GM13976 (cell line): ENCODE measurements at places on chromosomes 16 and 17.

- no peak for DNase-seq
These were observed 180.5 kb downstream of the MYO1D start for GRCh38 chr17:32696426-32696825.

DNA sequence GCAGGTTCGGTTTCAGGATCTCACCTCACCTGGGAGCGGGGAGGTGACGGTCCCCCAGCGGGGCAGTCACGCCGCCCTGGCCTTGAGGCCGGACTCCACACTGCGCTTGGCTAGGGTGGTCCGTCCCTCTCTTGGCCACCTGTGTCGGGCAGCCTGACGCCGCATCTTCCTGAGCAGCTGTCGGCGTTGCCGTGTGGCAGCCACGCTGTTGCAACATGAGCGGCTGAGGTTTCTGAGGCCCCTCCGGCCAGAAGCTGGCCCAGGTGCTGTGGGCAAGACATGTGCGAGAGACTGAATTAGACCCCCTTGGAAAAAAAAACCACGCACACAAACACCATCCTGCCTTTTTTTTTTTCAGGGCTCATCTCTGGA lies 49.2 kb downstream of the IRF8 start:
- DNase-seq: peak; percentile 64

DNA sequence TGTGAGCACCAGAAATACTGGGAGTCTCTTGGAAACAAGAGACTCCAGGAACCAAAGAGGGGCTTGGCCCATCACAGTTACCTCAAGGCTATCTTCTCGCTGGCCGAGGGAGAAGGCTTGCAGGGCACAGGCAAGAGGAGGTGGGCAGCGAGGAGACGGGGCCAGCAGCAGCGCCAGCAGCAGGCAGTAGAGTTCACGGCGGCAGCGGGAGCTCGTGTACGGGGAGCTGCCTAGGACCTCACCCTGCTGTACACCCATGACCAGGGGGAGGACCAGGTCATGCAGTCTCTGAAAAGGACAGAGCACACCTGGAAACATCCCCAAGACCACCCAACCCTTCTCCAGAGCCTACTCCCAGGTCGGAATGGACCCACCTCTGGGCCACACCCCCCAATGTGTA lies 30.8 kb downstream of the PELP1 start:
- no peak for DNase-seq

DNA sequence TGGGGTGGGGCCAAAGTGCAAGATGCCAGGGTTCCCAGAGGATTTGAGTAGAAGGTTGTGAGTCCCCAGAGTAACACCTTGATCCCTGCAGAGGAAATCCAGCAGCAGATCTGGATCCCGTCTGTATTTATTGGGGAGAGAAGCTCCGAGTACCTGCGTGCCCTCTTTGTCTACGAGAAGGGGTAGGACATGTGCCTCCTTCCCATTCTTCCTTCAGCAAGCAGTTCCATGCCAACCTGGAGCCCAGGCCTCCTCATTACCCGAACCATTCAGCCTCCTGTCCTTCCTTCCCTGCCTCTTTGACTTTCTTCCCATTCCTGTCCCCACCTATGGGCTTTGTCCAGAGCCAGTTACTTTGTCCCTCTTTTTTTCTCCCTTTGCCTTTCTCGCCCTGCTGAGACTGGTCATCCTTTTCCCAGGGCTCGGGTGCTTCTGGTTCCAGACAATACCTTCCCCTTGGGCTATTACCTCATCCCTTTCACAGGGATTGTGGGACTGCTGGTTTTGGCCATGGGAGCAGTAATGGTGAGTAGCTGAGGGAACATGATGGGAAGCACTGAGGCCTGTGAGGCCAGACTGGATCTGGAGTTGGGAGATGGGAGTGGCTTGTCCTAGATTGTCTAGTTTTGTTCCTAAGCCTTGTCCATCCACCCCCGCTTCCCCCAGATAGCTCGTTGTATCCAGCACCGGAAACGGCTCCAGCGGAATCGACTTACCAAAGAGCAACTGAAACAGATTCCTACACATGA lies 2.9 kb downstream of the RNF167 start:
- DNase-seq: no peak

- peak; percentile 33 for DNase-seq
These were observed 25.8 kb upstream of the TNFSF12 start for GRCh38 chr17:7523033-7523432.

- no peak for DNase-seq
These were observed 3.2 kb downstream of the CD7 start for GRCh38 chr17:82314012-82314726.

- DNase-seq: no peak
These were observed 2.0 kb downstream of the DDX5 start for GRCh38 chr17:64503821-64504768.

DNA sequence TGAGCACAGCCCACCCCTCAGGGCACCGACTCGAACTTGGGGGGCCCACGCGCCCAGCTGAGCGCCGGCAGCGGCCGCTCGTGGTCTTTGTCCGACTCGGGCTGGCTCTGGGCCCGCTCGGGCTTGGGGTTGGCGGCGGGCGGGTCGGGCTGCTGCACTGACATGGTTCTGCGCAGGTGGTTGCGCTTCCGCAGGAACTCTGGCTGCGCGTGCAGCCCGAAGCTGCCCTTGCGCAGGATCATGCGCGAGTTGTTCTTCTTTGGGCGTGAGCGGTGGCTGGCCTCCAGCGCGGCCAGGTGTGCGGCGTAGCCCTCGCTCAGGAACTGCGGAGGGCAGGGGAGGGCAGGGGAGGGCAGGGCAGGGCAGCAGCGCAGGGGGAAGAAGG lies 11.1 kb downstream of the PIMREG start:
- peak; percentile 70 for DNase-seq

DNA sequence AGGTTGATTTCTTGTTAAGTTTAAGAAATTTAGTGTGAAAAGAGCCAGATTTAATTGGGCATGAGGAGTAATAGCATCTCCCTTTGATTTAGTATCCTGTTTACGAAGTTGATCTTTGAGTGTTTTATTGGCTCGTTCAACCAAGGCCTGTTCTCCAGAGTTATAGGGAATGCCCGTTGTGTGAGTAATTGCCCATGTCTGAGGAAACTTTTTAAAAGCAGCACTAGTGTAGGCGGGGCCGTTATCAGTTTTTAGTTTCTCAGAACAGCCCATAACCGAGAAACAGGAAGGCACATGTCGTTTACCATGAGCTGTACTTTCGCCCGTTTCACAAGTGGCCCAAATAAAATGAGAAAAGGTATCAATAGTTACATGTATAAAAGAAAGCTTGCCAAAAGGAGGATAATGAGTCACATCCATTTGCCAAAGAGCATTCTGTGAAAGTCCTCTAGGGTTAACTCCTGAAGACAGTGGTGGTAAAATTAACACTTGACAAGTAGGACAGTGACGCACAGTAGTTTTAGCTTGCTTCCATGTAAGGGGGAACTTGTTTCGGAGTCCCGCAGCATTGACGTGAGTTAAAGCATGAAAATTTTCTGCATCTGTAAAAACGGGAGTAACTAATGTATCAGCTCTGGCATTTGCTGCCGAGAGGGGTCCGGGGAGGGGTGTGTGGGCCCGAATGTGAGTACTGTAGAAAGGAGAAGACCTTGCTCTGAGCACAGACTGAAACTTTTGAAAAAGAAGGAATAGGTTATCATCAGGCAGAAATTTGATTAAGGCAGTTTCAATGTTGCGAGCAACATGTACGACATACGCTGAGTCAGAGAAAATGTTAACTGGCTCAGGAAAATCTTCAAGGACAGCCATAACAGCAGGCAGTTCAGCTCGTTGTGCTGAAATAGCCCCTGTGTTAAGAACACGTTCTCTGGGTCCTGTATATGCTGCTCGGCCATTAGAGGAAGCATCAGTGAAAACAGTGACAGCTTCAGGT lies 18.5 kb upstream of the KCTD5 start:
- DNase-seq: no peak

DNA sequence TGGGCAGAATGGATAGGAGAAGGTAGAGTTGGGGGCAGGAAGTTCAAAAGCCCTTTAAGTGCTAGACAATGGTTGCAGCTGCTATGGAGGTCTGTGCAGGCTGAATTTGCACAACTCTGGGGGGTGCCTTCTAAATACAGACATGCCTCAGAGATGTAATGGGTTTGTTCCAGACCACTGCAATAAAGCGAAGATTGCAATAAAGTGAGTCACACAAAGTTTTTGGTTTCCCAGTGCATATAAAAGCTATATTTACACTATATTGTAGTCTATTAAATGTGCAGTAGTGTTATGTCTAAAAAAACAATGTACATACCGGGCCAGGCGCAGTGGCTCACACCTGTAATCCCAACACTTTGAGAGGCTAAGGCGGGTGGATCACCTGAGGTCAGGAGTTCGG lies 60.5 kb upstream of the MYOCD start:
- DNase-seq: no peak

DNA sequence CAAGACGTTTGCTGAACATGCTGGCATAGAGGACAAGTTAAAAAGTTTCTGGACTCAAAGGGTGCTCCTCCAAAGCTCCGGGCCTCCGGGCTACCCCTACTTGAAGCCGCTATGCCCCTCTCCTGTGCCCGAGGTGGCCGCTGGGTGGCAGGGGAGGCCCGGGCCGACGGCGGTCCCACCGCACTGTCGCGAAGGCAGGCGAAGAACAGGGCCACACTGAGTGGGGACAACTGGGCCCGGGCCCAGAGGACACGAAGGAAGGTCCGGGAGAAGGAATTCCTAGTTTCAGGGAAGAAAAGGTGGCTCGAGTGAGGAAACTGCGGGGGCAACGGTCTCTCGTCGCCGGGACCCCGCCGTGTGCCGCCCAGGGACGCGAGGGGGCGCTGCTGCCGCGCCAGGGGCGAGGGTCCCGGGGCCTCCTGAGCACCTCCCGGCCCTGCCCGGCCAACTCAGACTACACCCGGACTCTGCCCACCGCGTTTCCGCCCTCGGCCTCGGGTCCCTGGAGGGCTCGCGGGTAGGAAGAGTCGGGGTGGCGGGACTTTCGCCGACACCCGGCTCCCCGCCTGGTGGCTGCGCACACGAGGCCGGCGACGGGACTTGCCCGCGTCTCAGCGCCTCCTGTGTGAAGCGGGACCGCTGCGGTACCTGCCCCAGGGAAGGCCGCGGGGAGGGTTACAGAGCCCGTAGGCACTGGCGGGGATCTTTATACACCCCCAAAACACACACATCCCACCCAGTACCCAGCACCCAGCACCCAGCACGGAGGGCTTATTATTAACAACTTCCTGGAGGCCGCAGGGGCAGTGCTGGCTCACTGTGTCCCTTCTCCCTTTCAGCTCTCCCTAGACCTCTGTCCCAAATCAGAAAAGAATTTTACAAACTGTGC lies 772 bp upstream of the CHCT1 start:
- peak; percentile 89 for DNase-seq

- DNase-seq: no peak
These were observed 1.2 kb downstream of the FSCN2 start for GRCh38 chr17:81529437-81529803.

DNA sequence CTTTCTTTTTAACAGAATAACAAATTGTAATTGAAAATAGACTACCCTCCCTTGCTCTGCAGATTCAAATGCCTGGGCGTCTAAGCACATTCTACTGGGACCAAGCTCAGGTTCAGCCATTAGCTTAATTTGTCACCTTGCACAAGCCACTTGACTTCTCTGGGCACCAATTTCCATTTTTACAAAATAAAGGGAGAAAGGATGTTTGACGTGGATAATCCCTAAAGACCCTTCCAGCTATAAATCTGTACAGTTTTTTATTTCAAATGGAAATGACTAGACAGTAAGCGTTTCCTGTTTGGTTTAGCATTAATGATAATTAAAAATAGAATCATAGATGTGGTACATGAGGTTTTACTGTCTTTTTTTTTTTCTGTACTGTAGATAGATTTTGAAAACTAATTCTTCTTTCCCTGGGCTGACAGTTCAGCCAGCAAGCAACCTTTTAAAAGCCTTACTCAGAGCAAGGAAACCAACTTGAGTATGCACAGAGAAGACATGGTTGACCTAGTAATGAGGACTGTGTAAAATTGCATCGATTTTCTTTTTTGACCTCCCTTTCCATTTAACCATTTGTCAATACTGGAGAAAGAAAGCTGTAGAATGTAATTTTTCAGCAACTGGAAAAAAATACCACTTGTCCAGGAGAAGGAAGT lies 1329.5 kb upstream of the CDH8 start:
- no peak for DNase-seq

DNA sequence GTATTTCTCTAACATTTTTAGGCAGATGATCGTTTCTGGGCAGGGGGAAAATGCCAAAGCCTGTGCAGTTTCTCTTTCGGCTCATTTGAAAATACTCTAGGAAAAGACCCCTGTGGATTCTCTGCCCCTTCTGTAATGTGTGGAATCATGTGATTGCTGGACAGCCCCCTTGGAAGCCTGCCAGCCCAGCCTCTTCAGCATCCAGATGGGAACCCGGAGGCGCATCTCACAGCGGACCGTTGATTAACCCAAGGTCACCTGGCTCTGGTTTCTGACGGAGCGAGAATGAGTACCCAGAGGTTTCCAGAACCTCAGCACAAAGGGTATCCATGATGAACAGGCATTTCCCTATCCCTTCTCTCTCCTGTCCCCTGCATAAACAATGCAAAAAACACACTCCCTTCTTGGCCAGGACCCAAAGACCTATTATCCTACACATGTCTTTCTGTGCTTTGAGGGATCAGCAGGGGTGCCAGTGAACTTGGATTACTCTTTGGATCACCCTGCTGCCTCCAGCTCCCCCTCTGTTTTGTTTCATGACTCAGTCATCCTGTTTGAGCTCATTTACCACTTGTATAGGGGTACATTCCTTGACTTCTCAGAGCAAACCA lies 957.1 kb upstream of the RBFOX1 start:
- no peak for DNase-seq
